ENCODE measurements at places on chromosomes 12 and 14. TPM values are rescaled to one million over a fixed set of nuclear protein-coding genes. Genes with fewer than 3 reads are reported as not detected.

The KLRD1 gene
- total RNA-seq = not detected

The PRR4 gene
- total RNA-seq = 0.20 TPM

The DPF3 gene
- total RNA-seq = 7.6 TPM

The SMARCC2 gene
- total RNA-seq = 44.5 TPM

The IFI27 gene
- total RNA-seq = 3,107 TPM

The CNTN1 gene
- not detected for total RNA-seq

The GOLGA3 gene
- 67.8 TPM for total RNA-seq

The MYG1 gene
- total RNA-seq = 41.8 TPM

The WASHC4 gene
- 71.3 TPM for total RNA-seq

The SYNJ2BP gene
- total RNA-seq = 18.3 TPM

The LTA4H gene
- 56.0 TPM for total RNA-seq

The TMTC3 gene
- 41.4 TPM for total RNA-seq

The IAPP gene
- not detected for total RNA-seq

The CLEC9A gene
- total RNA-seq = not detected

The SDSL gene
- 6.3 TPM for total RNA-seq

The FOXM1 gene
- 65.2 TPM for total RNA-seq

The PRORP gene
- 50.4 TPM for total RNA-seq

The PALS1 gene
- 15.1 TPM for total RNA-seq

The SELPLG gene
- 0.07 TPM for total RNA-seq

The GPX2 gene
- total RNA-seq = not detected

The MGST1 gene
- 28.5 TPM for total RNA-seq

The GLIPR1 gene
- total RNA-seq = 17.0 TPM

The FIGNL2 gene
- total RNA-seq = 0.33 TPM

The RGS6 gene
- not detected for total RNA-seq

The SMCO2 gene
- total RNA-seq = not detected

The RASAL1 gene
- not detected for total RNA-seq

The MGAT4C gene
- total RNA-seq = not detected

The MARCHF9 gene
- total RNA-seq = 2.8 TPM

The PRB2 gene
- not detected for total RNA-seq

The FAM186B gene
- not detected for total RNA-seq

All from mammary microvascular endothelial cell (primary cell).